ENCODE measurements at places on chromosomes 7 and 10.

- DNase-seq = no peak
Observed at GRCh38 chr10:98293550-98294269, 25.7 kb upstream of the LOXL4 start.

DNA sequence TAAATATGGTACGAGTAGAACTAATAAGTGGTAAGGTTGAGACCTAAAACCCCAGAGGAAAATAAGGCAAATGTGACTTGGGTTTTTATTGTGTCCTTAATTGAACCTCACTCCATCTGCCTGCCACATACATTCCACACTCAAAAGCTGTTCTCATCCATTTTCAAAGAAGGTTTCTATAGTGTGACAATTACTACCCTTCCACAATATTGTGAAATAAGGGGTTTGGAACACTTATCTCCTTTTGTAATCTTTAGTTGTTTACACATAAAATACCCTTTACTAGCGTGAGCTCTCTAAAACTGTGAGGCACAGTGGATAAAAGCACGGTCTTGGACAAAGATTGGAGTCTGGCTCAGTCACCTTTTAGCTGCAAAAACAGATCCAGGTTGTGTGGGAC lies 166.6 kb downstream of the THSD7A start:
- DNase-seq = no peak

DNA sequence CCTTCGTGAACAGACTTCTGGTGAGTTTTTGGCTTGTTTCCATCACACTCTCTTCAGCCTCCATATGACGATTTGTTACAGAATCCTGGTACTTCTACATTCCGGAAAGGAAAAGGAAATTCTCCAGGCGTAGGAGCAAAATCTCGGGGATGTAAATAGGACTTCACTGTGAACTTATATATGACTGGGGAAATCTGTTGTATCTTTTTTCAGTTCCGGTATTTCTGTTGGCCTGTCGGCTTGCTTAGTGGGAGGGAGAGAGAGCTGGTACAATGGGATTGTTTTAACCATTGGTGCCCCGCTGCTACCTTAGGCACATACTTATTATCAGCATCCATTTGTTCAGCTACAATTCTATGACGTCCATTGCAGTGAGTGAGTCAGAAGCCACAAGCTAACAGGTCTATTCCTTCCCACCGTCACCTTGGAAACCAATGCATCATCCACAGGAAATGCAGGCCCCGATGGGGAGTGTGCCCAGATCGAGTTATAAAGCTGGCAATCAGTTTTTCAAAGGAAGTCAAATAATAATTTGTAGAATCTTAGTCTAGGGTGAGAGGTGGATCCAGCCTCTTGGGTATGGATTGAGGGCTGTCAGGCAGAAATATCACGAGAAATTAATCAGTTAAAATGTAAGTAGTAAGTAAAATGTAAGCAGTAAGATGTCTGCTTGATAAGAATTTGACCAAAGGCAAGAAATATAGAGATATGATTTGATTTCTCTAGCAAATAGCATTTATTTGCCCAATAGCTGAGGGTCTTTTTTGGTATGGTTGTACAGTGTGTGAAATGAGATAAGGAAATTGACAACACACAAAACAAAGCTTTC lies 92.0 kb upstream of the MKLN1 start:
- DNase-seq = peak; percentile 95

DNA sequence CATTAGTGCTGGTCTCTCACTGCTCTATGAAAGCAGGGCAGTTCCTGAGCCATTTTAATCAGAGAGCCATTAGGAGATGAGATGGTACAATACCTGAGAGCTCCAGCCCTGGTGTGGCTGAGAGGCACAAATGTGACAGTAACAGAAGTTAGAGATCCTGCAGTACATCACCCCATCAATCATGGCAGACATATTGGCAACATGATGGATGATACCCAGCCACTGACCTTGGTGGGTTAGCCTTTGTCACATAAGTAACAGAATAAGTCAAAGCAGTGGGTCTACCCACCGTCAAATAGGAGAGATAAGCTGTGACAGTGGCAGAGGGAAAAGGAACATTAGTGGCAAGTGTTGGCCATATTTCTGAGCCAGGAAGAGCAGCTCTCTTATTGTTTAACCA lies 53.3 kb upstream of the NXPH1 start:
- DNase-seq = no peak

DNA sequence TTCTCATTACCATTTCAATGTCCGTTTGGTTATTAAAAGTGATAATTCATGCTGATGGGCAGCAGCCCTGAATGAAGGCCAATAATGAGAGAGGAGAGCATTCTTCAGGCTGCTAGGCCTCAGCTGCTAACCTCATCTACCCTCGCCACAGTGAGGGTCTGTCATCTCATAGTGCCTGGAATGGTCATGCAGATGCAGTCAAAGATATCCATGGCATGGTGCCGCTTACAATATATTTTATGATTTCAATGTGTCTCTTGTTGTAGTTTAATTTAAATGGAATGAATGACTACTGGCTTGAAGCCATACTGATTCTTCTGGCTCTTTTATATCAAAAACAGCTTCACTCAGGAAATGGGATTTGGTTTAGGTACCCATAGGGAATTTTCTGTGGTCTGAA lies 126.9 kb downstream of the SLC16A9 start:
- DNase-seq = no peak

DNA sequence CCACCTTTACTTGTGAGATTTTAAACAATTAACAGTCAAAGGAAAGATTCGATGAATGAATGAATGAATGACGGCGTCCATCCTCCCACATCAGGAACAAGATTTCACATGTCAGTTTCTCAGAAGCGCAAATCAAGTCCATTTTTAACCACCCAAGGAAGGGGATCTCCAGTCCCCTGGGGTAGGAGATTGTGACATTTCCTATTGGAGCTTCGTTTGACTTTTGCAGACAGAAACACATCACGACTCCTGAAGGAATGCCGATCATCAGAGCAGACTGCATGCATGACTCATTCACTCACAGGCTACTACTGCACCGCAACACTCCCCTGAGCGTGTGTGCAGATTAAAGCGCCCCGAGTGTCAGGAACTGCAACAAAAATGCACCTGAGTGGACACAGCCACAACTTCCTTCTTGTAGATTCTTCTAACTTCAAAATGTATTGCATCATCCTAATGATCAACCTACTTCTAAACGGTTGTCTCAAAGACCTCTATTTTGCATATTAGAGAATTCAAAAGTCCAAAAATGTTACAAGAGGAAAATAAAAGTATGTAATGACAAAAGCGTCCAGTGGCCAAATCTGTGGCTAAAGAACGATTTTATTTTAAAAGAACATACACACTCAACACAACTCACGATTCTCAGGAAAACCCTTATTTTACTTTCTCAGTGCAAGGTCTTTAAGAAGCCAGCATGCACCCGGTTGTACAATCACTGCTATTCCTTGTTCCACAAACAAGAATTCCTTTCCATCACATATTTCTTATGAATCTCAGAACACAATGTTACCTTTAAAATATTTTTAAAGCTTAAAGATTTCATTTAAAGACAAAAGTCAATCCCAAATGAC lies 172.6 kb downstream of the FAM107B start:
- DNase-seq = no peak

DNA sequence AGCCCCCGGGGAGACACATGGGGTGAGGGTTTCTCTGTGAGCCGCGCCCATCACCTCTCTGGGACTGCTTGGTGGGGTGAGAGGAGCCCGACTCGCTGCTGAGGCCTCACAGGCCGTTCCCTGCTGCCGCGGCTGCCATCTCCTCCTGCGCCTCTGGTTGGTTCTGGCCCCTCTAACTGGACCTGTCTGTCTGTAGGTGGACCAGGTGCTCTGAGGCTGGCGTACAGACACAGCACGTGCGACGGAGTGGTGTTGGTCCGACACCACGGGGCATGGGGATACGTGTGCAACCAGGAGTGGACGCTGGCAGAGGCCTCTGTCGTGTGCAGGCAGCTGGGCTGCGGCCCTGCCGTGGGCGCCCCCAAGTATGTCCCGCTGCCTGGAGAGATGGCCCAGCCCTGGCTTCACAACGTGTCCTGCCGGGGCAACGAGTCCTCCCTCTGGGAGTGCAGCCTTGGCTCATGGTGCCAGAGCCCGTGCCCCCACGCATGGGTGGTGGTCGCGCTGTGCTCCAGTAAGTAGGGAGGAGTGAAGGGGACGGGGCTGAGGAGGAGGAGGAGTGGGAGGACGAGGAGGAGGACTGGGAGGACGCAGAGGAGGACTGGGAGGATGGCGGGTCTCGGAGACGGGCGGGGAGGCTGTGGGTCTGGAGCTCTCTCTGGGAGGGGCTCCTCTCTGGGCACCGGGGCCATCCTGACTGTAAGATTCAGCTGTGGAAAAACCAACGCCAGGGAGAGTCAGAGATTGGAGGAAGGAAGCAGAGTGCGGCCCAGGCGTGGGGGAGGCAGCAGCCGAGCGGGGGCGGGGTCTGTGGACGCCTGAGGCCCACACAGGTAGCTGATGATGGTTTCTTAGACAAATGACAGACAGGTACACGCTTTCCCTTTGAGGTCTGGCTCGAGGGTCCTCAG lies 2.6 kb downstream of the SCART1 start:
- DNase-seq = no peak

- peak; percentile 75 for DNase-seq
Observed at GRCh38 chr10:7417103-7417623, 6.3 kb upstream of the SFMBT2 start.

DNA sequence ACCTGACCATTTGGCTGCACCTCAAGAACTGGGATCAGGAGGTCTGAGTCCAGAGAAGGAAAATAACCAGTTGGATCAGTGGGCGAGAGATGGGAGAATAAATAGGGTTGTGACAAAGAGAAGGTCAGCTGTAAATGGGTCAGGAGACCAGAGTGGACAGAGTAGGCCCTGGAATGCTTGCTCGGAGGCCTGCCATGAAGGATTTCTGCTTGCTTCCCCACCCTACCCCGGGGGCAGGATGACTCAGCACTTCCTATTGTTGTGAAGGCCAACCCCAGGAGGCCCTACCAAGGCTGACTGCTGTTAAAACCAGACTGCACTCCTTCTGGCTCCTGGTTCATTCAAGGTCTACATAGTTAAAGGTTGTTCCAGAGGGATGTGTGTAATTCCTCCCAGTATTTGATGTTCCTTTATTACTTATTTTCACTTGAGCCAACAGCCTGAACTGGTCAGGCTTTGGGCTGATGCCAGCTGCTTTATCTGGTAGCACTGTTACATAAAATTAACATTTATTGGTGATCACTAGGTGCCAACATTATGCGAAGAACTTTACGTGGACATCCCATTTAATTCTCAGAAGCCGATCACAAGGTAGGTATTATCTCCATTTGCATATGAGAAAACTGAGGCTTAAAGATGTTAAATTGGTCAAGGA lies 27.3 kb upstream of the IFRD1 start:
- DNase-seq = peak; percentile 90

GRCh38 chr7:90298145-90299038 lies 22.7 kb downstream of the FAM237B start:
- DNase-seq = peak; percentile 42

GRCh38 chr10:3750854-3751253 lies 34.2 kb downstream of the KLF6 start:
- no peak for DNase-seq

GRCh38 chr7:96188591-96188991 lies 133.3 kb downstream of the SLC25A13 start:
- no peak for DNase-seq

- peak; percentile 56 for DNase-seq
Observed at GRCh38 chr7:76424413-76425111, at the start of gene ZP3. TSS of gene ZP3 (plus strand) at chr7:76424950. CDS start at chr7:76424965, 15 bp downstream.

DNA sequence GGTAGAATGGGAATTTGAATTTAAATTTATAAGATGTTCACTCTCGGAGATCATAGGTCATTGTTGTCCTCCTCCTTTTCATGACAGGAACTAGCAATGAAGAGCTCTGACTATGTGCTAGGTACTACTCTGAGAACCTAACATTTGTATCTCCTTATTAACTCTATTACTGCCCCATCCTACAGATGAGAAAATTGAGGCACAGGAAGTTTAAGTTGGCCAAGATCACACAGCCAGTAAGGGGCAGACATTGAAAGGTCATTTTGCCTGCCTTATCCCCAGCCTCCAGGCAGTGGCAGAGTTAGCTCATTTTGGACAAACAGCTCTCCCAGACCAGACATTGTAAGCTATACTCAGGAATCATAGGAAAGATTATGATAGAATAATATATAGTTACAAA lies 6.0 kb downstream of the SRGN start:
- DNase-seq = peak; percentile 37

DNA sequence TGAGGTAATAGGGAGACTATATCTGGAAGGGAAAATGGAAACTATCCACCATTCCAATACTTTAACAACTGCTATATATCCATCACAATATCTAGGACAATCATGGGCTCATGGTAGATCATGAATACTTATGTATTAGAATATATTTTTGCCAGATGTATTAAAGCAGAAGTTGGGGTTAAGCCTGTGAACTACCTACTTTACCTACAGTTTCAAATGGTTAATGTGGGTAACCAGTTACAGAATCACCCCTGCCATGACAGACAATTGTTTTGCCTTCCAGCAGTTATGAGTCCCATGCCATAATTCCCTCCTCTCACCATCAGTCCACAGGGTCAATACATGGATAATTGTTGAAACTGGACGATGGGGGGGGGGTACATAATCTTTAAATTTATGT lies 29.9 kb upstream of the RAPGEF5 start:
- DNase-seq = peak; percentile 15

GRCh38 chr7:35576031-35576573 lies 118.8 kb downstream of the HERPUD2 start:
- no peak for DNase-seq

DNA sequence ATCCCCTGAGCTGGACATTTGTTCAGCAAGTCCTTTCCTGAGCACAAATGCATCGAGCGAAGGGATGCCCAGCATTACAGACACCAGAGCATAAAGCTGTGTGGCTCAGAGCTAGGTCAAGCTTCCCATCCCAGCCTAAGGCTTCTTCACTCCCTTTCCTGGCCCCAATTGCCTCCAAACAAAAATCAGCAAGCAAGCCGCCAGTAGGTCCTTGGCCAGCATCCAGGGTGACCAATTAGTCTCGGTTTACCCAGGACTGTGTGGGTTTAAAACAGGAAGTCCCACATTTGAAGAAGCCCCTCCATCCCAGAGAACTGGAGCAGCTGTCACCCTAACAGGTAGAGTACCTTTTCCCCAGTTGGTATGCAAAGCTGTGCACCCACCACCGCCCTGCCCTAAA lies 51.2 kb downstream of the PRKAG2 start:
- no peak for DNase-seq

DNA sequence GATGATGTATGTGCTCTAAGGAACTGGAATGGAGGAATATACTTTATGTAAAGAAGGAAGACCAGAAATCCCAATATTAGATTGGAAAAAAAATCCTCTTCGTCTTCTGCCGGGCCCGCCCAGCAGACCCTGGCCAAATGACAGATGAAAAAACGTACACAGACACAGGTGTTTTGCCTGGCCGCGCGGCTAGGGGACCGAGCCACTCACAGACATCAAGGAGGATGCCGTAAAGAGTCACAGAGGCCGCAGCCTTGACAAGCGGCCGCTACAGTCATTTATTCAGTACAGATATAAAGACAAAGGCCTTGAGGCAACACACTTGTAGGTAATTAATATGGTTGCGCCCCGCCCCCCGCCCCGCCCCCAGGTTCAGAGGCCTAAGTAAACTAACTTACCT lies 594.1 kb downstream of the GRM8 start:
- no peak for DNase-seq

- peak; percentile 79 for DNase-seq
Observed at GRCh38 chr7:37100735-37101331, 347.8 kb downstream of the ELMO1 start.

- DNase-seq = no peak
Observed at GRCh38 chr7:6650521-6651011, 13.4 kb downstream of the ZNF316 start.

GRCh38 chr7:18558503-18558902 lies 63.0 kb downstream of the HDAC9 start:
- DNase-seq = no peak

GRCh38 chr7:44325201-44325671 lies at the start of gene CAMK2B:
TSS of gene CAMK2B (minus strand) at chr7:44325594. CDS start at chr7:44325421, 173 bp downstream.
- DNase-seq = peak; percentile 43

GRCh38 chr7:121420976-121421375 lies 24.9 kb upstream of the FAM3C start:
- DNase-seq = no peak

Data from common myeloid progenitor, CD34-positive (primary cell).